ENCODE measurements at places on chromosomes 5 and 9. TPM values are rescaled to one million over a fixed set of nuclear protein-coding genes. Genes with fewer than 3 reads are reported as not detected.

PCSK1 gene
- 1.0 TPM for total RNA-seq

LECT2 gene
- not detected for total RNA-seq

CEP78 gene
- total RNA-seq: 8.9 TPM

NUTM2F gene
- not detected for total RNA-seq

TSSK1B gene
- 0.13 TPM for total RNA-seq

DNA sequence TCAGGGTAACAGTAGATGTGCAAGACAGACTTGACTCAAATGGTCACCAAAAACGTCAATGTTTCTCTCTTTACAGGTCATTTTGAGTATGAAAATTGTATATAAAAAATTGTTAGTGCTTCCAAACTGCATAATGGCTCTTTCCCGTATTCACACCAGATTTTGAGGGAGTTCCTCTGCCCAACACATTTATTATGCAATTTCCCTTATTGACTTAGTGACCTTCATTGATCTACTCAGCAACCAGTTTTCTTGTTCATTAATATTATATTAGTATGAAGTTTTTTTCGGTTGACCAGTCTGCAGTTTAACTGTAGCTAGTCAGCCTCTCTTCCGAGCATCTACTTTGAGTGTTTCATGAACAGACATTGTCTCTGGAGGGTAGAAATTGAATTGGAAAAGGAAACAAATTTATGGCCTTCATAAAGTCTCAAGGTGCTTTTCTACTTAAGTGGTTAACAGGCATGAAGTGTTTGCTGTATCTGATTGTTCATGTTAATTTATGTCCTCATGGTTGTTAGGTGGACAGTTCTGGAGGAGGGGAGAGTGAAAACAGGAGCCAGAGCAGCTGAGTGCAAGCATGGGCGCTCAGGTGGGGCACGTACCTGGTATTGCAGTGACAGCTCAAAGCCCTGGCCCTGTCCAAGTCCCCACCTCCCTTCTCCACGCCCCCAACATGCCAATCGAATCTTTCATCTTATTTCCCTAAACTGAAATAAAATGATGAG is 240.2 kb downstream of the RFK start:
- no peak overlapping the region for H3K4me3 ChIP-seq
- peaks cover 6% of the 10 kb centered on the region for H3K36me3 ChIP-seq
- no peaks in the 10 kb centered on the region for H3K4me1 ChIP-seq
- H3K27ac ChIP-seq: no peak overlapping the region

DNA sequence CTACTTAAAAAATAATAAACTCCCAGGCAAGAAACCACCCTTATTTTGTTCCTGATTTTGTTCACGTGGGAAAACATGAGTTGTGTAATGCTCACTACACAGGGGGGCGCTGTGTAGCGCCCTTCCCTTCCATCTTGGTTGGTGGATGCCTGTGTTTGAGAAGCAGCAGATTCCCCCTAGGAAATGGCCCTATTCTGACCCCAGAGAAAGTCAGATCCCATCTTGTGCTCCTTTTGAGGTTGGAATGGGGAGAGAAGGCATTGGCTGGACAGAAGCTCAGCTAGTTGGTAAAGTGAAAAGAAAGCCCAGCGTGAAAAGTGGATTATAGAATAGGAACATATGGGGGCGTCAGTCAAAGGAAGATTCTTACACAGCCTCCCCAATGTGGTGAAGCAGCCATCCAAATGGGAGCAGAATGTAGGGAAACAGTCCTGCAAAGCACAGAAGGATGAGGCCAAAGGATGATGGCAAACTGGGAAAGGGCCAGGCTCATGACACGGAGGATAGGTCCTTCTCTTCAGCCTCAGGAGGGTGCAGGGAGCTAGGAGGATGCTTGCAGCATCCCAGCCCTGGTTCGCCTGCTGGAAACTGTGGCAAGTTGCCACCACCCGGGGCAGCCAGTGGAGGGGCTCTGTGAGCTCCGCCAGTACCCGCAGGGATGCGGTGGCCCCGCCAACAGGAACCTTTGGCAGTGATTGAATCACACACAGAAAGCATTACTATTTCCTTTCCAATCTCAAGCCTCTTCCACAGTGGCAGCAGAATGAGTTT is 314.2 kb upstream of the DAP start:
- no peaks in the 10 kb centered on the region for H3K27me3 ChIP-seq
- no peak overlapping the region for H3K27ac ChIP-seq
- H3K4me1 ChIP-seq: no peaks in the 10 kb centered on the region
- DNase-seq: no peak

DNA sequence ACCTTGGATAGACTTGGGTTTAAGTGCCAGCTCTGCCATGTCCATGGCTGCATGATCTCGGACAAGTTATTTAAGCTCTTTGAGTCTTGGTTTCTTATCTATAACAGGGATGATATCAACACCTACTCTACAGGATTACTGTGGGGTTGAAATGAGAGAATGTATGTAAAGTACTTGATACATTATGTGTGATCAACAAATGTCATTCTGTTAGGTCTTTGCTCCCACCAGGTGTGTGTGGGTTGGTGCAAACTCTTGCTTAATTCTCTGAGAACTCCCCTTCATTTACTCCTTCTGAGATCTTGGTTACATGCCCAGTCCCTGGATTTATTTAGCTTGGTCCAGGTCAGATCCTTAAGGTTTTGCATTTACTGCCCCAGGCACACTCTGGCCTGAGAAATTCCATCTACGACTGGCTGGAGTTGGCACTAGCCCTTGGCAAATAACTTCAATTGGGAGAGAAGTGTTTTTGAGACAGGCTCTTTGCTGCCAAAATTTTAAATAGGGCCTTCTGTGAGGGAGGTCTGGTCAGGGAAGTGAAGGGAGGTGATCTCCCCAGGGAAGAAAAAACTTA is 63.5 kb upstream of the KLF9 start:
- DNase-seq: no peak
- H3K4me1 ChIP-seq: peaks cover 43% of the 10 kb centered on the region
- peak overlapping the region; percentile 92 for H3K27ac ChIP-seq
- H3K4me3 ChIP-seq: no peak overlapping the region
- H3K27me3 ChIP-seq: no peaks in the 10 kb centered on the region
- no peaks in the 10 kb centered on the region for H3K36me3 ChIP-seq

GRCh38 chr5:111375645-111376044 is 136.7 kb downstream of the STARD4 start:
- no peaks in the 10 kb centered on the region for H3K27me3 ChIP-seq
- H3K27ac ChIP-seq: no peak overlapping the region
- no peak for DNase-seq
- H3K4me1 ChIP-seq: no peaks in the 10 kb centered on the region
- no peaks in the 10 kb centered on the region for H3K36me3 ChIP-seq
- H3K4me3 ChIP-seq: no peak overlapping the region

GRCh38 chr9:89593727-89594427 is 10.9 kb upstream of the GADD45G start:
- no peaks in the 10 kb centered on the region for H3K4me1 ChIP-seq
- H3K27ac ChIP-seq: no peak overlapping the region
- DNase-seq: peak; percentile 49
- no peak overlapping the region for H3K4me3 ChIP-seq
- H3K27me3 ChIP-seq: no peaks in the 10 kb centered on the region

- DNase-seq: peak; percentile 43
- no peaks in the 10 kb centered on the region for H3K27me3 ChIP-seq
- no peaks in the 10 kb centered on the region for H3K36me3 ChIP-seq
- peak overlapping the region; percentile 79 for H3K27ac ChIP-seq
Observed at GRCh38 chr9:131734781-131735180, 5.1 kb downstream of the RAPGEF1 start.

DNA sequence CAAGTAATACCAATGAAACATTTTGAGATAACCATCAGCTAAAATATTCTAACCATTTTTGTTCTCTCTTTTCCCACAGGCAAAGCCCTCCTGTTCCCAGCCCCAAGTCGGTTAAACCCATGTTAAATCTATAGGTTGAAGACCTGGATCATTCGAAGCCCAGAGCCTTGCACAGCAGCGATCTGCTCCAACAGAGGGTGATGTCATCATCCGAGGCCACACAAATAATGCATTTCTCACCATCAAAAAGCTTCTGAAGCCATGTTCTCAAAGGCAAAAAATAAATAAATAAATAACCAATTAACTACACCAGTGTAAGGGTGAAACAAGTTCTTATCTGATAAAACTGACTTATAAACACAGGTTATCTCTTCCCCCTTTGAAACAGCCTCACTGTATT is 169.2 kb downstream of the ENTREP1 start:
- H3K27me3 ChIP-seq: no peaks in the 10 kb centered on the region
- no peaks in the 10 kb centered on the region for H3K4me1 ChIP-seq
- H3K36me3 ChIP-seq: no peaks in the 10 kb centered on the region
- H3K4me3 ChIP-seq: no peak overlapping the region
- DNase-seq: no peak

- no peak for DNase-seq
- H3K27me3 ChIP-seq: no peaks in the 10 kb centered on the region
- no peak overlapping the region for H3K27ac ChIP-seq
- no peaks in the 10 kb centered on the region for H3K4me1 ChIP-seq
Observed at GRCh38 chr9:68685770-68686169, 19.3 kb upstream of the PIP5K1B start.

- H3K4me3 ChIP-seq: no peak overlapping the region
- H3K4me1 ChIP-seq: no peaks in the 10 kb centered on the region
- no peak for DNase-seq
Observed at GRCh38 chr9:18616976-18617375, 143.0 kb downstream of the ADAMTSL1 start.

GRCh38 chr5:87400305-87400899 is 12.3 kb downstream of the CCNH start:
- peaks cover 53% of the 10 kb centered on the region for H3K36me3 ChIP-seq
- H3K27me3 ChIP-seq: no peaks in the 10 kb centered on the region
- H3K4me3 ChIP-seq: no peak overlapping the region
- no peak overlapping the region for H3K27ac ChIP-seq
- no peaks in the 10 kb centered on the region for H3K4me1 ChIP-seq
- no peak for DNase-seq

GRCh38 chr5:97182571-97183099 is 412 bp downstream of the RIOK2 start:
- DNase-seq: no peak
- peaks cover 13% of the 10 kb centered on the region for H3K36me3 ChIP-seq
- peak overlapping the region; percentile 99 for H3K4me3 ChIP-seq
- peaks cover 5% of the 10 kb centered on the region for H3K4me1 ChIP-seq
- H3K27ac ChIP-seq: peak overlapping the region; percentile 95
- no peaks in the 10 kb centered on the region for H3K27me3 ChIP-seq

DNA sequence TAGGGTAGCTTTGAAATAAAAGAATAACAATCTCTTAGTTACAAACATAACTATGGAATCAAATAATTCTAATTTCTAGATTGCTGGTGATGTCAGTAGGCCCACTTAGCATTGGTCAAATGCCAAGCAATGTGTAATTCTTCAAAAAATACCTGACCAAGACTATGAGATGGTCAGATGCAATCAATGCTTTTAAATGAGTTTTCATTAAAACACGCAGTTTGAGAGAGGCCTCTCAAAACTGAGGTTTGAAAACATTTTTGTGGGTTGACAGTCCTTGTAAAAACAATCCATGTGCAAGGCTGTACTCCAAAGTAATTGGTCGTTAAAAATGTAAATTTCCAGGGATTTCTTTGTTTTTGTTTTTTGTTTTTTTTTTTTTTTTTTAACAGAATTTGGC is 1.2 kb upstream of the RLN2 start:
- DNase-seq: no peak
- no peaks in the 10 kb centered on the region for H3K27me3 ChIP-seq

DNA sequence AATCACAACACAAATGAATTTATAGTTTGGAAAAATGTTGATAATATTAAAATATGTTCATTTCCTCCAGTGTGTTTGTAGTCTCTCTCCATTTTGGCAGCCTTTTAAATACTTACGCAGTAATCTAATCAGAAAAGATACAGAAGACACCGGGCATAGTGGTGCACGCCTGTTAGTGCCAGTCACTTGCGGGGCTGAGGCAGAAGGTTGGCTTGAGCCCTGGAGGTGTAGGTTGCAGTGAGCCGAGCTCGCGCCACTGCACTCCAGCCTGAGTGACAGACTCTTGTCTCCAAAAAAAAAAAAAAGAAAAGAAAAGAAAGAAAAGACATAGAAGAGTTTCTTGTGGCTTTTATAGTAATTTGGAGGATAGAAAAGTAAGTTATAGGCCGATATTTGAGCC is 41.9 kb downstream of the NDFIP1 start:
- no peak overlapping the region for H3K4me3 ChIP-seq
- peaks cover 5% of the 10 kb centered on the region for H3K36me3 ChIP-seq
- no peak overlapping the region for H3K27ac ChIP-seq
- H3K27me3 ChIP-seq: no peaks in the 10 kb centered on the region
- H3K4me1 ChIP-seq: no peaks in the 10 kb centered on the region

DNA sequence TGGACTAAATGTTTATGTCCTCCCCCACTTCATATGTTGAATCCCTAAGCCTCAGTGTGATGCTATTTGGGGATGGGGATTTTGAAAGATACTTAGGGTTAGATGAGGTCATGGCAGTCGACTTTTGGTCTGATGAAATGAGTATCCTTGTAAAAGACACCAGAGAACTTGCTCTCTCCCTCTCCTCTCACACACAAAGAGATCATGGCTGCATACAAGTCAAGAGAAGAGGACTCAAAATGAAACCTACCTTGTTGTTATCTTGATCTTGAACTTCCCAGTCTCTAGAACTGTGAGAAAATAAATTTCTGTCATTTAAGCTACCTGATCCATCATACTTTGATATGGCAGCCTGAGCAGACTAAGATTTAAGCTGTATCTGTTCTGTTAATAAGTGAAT is 144.0 kb upstream of the HAPLN1 start:
- H3K27me3 ChIP-seq: no peaks in the 10 kb centered on the region
- no peak overlapping the region for H3K27ac ChIP-seq
- H3K4me1 ChIP-seq: no peaks in the 10 kb centered on the region
- H3K36me3 ChIP-seq: no peaks in the 10 kb centered on the region
- DNase-seq: no peak

DNA sequence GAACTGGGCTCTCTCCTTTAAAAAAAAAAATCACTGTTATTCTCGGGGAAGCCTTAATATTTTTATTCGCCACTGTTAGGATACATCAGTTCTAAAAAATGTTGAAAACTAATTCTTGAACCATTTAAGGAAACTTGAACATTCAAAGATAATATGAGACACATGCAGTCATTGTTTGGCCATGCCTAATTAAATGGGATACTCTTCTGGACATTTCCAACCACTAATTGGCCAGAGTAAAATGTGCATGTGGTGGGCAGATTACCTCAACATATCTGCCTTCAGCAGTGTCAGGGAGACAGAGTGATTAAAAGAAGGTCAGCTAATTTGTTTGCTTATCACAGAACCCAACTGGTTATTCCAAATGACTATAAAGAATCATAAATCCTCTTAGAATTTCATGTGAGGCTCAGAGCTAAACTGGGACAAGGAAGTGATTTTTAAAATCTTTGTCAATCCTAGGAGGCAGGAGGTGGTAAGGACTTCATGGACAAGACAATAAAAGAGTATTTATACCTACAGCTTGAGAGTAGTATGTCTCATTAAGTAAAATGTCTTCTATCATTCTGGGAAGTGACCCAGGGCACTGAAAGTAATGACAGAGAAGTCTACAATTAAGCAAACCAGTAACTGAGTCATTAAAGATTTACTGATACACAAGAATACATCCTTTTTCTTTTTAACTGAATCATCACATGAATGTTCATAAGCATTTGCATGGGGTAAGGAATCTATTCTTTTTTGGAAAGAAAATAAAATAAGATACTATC is 242.9 kb upstream of the TRPM3 start:
- H3K27ac ChIP-seq: no peak overlapping the region
- no peaks in the 10 kb centered on the region for H3K4me1 ChIP-seq
- no peak for DNase-seq
- H3K4me3 ChIP-seq: no peak overlapping the region

Measured in kidney (tissue), 22 donors.